Activated CD4-positive, alpha-beta T cell treated with anti-CD3 and anti-CD28 coated beads for 4 hours (primary cell): ENCODE measurements at places on chromosomes 4 and X.

- no peak for DNase-seq
Measured at GRCh38 chr4:77148078-77148477, 8.9 kb upstream of the CCNG2 start.

DNA sequence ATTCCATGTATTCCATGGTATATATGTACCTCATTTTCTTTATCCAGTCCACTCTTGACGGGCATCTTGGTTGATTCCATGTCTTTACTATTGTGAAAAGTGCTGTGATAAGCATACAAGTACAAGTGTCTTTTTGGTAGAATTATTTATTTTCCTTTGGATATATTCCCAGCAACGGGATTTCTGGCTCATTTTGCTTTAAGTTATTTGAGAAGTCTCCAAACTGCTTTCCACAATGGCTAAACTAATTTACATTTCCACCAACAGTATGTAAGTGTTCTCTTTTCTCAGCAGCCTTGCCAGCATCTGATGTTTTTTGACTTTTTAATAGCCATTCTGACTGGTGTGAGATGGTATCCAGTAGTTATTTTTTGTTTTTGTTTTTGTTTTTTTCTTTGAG is 17.6 kb upstream of the FAT4 start:
- no peak for DNase-seq

DNA sequence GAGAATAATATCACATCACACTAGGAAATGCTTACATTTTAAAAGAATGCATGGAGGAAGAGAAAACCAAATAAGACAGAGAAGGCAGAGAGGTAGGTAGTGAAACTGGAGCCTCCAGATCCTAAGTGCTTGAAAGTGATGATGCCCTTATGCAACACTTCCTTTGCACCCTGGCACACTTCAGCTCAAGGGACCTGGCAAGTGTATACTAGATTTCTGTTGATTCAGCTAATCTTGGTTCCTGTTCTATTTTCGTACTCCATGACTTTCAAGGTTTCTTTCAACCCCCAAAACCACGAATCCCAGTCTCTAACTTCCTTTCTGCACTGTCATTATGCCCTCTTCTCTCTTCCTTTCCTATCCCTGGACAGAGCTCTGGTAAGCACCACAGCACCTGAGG is 36.9 kb upstream of the SH3KBP1 start:
- no peak for DNase-seq

GRCh38 chrX:115562480-115562847 is 1.5 kb downstream of the PLS3 start:
- DNase-seq: no peak

DNA sequence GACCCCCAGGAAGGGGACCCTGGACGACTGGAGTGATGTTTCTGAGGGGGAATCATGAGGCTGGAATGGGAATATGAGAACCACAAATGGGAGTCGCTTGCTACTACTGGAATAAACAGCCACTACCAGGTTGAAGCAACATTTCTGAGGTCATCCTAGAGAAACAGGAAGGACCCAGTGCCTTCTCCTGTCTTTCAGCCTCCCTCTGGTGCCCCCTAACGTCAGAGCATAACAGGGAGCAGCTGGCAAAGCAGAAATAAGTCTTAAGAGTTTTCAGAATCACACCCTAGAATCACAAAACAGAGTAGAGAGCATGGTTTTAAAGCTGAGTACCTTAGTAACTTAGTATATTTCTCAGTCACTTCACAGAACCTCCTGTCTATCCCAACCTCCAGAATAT is 347.8 kb upstream of the PITX2 start:
- DNase-seq: no peak

DNA sequence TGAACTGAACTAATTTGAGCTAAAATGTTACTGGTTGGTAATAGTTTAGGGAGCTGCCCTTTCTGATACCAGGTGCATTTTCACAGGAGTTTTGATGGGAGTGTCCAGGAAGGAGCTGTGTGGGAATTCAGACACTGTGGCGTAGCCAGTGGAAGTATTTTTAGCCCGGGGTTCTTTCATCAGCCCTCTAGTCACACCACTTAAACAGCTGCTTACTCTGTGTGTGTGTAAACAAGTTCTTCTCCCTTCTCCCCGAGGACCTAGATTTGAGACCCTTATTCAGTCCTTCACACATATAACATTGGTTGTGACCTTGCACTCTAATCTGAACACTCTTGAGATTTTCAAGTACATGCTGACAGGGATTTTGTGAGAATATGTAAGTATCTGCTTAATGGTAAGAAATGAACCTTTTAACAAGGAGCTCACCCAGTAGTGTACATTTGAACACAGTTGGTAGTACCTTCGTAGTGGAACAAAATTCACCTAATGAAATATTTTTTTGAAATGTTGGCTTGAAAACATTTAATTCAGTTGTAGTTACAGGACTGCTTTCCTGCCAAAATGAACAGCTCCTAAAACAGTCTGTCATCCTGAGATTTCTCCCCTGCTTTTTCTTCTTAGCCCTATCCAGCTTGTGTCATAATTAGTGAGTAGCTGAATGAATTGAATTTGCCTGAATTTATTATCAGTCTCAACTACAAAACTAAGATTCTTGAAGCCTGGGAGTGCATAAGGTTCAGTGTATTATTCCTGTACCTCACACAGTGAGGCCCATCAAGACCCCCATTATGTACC is 61.8 kb downstream of the BMPR1B start:
- DNase-seq: no peak

DNA sequence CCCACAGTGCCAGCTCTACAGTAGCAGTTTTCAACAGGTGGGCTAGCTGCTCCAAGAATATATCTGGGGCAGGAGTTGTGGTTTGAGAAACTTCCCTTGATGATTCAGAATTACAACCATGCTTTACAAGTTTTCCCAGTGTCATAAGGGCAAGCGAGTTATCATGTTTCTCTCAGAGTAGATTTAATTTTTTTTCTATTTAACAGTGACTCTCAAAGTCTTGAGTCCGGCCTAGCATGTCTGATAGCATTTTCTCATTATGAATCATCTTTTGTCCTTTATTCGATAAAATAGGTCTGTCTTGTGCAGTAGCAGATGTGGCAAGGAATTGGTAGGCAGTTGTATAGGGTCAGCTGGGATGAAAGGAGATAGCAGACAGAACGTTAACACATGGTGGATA is 62.2 kb upstream of the SPANXD start:
- no peak for DNase-seq

GRCh38 chr4:78569306-78569821 is 17.8 kb downstream of the ANXA3 start:
- DNase-seq: no peak

- no peak for DNase-seq
Measured at GRCh38 chrX:71579136-71579989, 1.1 kb downstream of the GCNA start.

DNA sequence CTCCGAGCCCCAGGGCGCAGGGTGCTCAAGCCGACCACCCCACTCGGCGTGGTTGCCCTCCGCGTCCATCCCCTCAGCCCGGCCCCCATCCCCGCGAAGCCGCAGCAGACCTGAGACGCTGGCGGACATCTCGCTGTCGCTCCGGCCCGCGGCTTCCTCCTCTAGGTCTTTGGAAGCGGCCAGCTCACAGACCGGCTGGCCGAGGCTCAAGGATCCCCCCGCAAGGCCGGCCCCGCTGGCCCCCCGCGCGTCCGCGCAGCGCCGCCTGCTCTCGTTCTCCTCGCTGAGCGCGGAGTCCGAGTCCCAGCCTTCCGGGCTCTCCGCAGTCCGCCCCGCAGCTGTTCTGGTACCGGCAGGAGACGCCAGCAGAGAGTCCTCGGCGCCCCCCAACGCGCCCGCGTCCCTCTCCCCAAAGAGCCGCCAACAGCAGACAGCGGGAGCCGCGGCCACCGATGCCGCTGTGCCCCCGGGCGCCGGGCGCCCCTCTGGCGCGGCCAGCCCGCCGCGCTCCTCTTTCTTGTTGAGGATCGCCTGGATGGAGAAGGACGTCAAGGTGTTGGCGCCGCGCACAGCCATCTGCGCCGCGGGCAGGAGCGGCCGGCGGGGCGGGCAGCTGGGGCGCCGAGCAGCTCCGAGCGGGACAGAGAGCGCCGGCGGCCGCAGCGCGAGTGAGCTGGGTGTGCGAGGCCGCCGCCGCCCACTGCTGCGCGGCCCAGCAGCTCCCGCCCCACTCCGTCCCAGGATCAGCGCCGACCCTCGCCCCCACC is at the start of gene NKX3-2:
TSS of gene NKX3-2 (minus strand) at position 670 of the 767 bp plus-strand sequence. CDS start at position 576, 94 bp downstream.
- DNase-seq: no peak

DNA sequence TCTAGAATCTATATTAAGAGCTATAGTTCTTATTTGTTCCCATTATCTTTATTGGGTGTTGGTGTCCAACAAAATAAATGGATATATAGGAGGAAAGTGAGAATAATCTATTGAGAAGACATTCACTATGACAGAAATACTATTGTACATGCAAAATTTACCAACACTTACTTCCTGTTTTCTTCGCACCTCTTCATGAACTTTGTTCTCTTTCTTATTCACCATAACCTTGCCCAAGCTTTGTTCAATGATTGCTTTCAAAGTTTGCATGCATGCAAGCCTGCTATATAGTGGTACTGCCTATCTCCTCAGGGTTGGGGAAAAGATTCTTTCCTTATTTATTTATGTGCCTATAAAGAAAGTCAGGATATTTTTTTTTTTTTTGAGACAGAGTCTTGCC is 176.4 kb upstream of the JADE1 start:
- no peak for DNase-seq

DNA sequence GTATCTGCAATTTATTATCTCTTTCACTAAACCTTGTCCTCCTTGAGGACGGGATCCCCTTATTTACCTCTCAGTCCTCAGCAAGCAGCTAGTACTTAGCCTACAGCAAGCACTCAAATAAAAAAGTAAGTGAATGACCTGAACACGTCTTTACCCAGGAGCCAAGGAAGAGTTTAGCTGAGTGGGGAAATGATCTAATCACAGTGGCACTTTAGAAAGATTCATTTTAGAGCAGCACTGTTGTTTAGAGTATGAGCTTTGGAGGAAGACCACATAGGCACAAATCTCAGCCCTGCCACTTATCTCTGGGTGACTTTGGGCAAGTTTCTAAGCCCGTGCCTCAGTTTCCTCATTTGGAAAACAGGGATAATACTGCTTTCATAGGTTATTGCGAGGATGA is 2.7 kb downstream of the FAM120C start:
- no peak for DNase-seq

DNA sequence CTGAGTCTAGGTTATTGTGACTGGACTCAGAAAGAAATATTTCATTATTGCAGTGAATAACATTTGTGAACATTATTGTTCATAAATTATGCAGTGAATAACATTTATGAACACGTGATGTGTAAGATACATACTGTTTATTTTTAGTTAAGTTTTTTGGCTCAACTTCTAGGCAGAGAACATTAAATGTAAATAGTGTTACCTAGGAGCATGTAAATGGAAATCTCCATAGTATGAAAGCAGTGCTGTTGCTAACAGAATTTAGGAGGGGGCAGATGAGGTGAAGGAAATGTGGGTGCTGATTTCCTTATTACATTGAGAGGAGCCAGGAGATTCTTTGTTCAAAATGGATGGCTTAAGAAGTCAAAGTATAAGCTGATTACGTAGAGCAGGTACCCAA is 45.0 kb downstream of the HTT start:
- DNase-seq: no peak

- DNase-seq: peak; percentile 18
Measured at GRCh38 chrX:119266364-119266995, 30.4 kb downstream of the PGRMC1 start.

GRCh38 chr4:114040319-114041116 is 61.1 kb upstream of the ARSJ start:
- DNase-seq: no peak

GRCh38 chr4:23750125-23750524 is 139.7 kb downstream of the PPARGC1A start:
- no peak for DNase-seq

DNA sequence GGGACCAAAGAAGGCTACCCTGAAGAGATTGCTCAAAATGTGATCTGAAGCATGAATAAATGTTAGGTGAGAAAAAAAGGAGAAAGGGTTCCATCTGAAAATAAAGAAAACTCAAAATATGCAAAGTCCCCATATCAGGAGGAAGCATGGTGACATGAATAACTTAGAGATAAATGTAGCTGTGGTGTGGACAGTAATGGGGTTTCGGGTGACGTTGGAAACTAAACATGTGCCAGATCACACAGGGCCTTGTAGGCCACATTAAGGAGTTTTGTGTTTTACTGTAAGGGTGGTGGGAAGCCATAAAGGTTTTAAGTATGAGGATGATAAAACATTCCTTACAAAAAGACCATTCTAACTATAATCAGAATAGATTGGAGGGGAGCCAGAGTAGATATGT is 40.3 kb upstream of the ACSL4 start:
- DNase-seq: no peak

- no peak for DNase-seq
Measured at GRCh38 chr4:786861-787300, 39.0 kb downstream of the CPLX1 start.

- DNase-seq: no peak
Measured at GRCh38 chr4:149709640-149710039, 106.0 kb downstream of the IQCM start.

GRCh38 chrX:31606771-31607170 is 534.9 kb upstream of the FTHL17 start:
- DNase-seq: no peak

DNA sequence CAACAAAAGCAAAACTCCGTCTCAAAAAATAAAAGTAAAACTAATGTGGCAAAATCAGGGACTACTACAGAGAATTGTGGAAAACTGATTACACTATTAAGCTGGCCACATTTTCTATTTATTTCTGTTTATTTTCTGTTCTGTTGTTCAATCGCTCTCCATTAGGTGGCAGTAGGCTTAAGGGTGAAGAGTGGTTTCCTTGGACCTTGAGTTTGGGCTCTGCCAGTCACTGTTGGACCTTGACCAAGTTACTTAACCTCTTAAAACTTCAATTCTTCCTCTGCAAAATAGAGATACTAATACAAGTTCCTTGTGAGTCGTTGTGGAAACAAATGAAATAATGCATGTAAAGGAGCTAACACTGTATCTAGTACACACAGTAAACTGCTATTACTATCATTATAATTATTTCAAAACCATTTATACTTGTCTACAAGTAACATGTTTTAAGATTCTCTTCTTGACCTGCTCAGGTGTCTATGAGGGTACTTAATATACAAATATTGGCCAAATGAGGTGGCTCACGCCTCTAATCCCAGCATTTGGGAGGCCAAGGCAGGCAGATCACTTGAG is 15.2 kb downstream of the HSD17B11 start:
- DNase-seq: no peak

DNA sequence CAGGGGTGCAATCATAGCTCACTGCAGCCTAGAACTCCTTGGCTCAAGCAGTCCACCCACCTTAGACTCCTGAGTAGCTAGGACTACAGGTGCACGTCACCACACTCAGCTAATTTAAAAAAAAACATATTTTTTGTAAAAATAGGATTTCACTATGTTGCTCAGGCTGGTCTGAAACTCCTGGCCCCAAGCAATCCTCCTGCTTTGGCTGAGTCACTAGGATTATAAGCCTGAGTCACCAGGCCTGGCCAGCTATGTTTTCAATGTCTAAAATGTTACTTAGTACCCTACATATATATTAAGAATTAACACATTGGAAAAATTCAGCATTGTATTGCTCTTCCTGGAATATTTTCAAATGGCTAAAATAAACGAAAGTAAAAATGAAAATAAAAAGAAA is 37.5 kb downstream of the PNPLA4 start:
- no peak for DNase-seq

DNA sequence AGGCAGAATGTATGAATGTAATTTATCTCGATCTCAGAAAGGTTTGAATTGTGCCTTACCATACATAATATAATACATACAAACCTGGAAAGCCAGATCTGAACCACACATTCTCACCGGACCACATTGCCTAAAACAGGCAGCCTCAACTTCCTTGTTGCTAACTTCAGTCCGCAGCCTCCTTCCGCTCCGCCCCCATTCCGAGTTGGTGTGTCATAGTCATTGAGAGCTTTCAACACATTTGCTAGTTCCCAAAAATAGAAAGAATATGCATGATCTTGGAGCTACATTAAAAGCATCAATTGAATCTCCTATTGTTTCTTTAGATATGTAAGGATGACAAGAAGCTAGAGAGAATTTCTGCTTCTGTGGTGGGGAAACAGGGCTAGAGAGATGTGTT is 127.2 kb downstream of the ARHGEF9 start:
- no peak for DNase-seq
